Lung (tissue), 17 donors: ENCODE measurements at places on chromosomes 2 and 18. TPM values are rescaled to one million over a fixed set of nuclear protein-coding genes. Genes with fewer than 3 reads are reported as not detected.

GRCh38 chr2:160379399-160379798 is 114.2 kb downstream of the RBMS1 start:
- H3K27me3 ChIP-seq: no peaks in the 10 kb centered on the region
- peak overlapping the region; percentile 51 for H3K27ac ChIP-seq
- peaks cover 46% of the 10 kb centered on the region for H3K4me1 ChIP-seq
- DNase-seq: peak; percentile 77
- no peak overlapping the region for H3K4me3 ChIP-seq
- H3K36me3 ChIP-seq: no peaks in the 10 kb centered on the region

Gene TMEM247
- total RNA-seq: not detected

Gene DAW1
- 9.2 TPM for total RNA-seq

DNA sequence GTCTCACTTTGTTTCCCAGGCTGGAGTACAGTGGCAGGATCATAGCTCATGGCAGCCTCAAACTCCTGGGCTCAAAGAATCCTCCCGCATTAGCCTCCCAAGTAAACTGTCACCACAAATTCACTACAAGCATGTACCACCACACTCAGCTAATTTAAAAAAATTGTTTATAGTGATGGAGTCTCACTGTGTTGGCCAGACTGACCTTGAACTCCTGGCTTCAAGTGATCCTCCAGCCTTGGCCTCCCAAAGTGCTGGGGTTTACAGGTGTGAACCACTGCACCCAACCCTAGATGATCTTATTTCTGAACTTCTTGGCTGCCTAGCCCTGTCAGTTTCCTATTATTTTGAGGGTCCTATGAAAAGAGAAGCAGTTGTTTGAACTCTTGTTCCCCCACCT is 14.8 kb downstream of the DYNC2LI1 start:
- H3K36me3 ChIP-seq: peaks cover 8% of the 10 kb centered on the region
- no peaks in the 10 kb centered on the region for H3K4me1 ChIP-seq
- no peaks in the 10 kb centered on the region for H3K27me3 ChIP-seq
- H3K27ac ChIP-seq: no peak overlapping the region
- DNase-seq: no peak

DNA sequence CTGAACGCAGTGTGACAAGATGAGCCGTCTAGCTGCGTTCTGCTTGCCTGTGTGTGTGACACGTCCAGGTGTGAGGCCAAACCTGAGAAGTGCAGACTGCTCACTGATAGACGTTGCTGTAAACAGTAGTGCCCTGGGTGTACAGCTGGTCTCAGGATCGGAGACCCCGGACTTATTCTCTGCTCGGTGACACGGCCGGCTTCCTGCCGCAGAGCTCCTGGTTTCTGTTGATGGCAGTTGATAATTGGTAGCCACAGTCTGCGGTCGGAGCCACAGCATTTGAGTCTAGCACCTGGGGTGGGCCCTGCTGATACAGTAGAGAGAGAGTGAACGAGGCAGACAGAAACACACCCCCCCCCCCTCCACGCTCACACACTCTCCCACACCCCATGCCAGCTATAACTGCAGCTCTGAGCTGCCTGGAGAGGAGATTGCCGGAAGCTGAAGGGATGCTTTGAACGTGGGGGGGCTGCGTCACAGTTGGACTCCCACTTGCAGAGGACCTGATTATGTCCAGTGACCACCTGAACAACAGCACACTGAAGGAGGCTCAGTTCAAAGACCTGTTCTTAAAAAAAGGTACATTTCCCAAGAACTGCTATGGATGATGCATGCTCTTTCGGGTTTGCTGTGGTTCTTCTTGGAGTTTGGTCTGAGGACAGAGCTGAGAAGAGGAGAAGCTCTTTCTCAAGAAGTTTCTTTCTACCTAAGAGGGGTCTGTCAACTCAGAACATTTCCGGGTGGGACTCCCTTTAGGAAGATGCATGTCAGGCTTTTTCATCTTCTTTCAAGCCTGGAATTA is 114.0 kb downstream of the FAM210A start:
- H3K4me3 ChIP-seq: no peak overlapping the region
- peak overlapping the region; percentile 68 for H3K27ac ChIP-seq
- peaks cover 19% of the 10 kb centered on the region for H3K4me1 ChIP-seq
- H3K36me3 ChIP-seq: no peaks in the 10 kb centered on the region
- DNase-seq: no peak
- H3K27me3 ChIP-seq: no peaks in the 10 kb centered on the region

Gene MROH2A
- total RNA-seq: not detected

Gene NOSTRIN
- total RNA-seq: 57.5 TPM

DNA sequence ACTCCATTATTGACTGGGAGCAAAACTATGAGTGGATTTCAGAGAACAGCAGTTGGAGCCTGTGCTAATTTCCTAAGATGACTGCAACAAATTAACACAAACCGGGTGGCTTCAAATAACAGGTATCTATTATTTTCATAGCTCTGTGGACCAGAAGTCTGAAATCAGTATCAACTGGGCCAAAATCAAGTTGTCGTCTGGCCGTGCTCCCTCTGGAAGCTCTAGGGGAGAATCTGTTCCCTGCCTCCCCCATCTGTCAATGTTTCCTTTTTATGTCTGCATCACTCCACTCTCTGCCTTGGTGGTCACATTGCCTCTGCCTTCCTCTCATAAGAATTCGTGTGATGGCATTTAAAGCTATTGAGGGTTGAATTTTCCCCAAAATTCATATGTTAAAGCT is 269.8 kb downstream of the TMX3 start:
- no peaks in the 10 kb centered on the region for H3K36me3 ChIP-seq
- no peak for DNase-seq
- no peak overlapping the region for H3K4me3 ChIP-seq
- H3K27me3 ChIP-seq: no peaks in the 10 kb centered on the region

Gene SDC1
- 234 TPM for total RNA-seq

Gene SERPINB11
- total RNA-seq: not detected

DNA sequence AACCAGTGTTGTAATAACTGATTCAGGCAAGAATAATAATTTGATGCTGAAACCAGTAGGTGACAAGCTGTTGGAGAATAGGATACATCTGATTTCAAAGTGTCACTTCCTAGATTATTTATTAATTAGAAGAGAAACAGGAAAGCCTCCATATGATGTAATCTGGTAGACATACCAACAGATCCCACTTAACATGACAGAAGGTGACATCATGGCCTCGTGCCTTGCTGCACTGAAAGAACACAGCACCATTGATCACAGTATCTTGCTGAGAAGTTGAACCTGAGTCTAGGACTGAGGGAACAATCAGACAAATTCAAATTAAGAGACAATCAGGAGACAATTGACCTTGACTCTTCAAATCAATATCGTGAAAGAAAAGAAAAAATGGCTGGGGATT is 131.6 kb upstream of the DLGAP1 start:
- H3K27ac ChIP-seq: no peak overlapping the region
- DNase-seq: no peak
- no peak overlapping the region for H3K4me3 ChIP-seq
- H3K36me3 ChIP-seq: no peaks in the 10 kb centered on the region

GRCh38 chr2:70994009-70994698 is 519 bp downstream of the TEX261 start:
- peak overlapping the region; percentile 99 for H3K4me3 ChIP-seq
- DNase-seq: no peak
- peaks cover 5% of the 10 kb centered on the region for H3K36me3 ChIP-seq
- H3K4me1 ChIP-seq: peaks cover 12% of the 10 kb centered on the region
- peak overlapping the region; percentile 82 for H3K27ac ChIP-seq
- no peaks in the 10 kb centered on the region for H3K27me3 ChIP-seq

DNA sequence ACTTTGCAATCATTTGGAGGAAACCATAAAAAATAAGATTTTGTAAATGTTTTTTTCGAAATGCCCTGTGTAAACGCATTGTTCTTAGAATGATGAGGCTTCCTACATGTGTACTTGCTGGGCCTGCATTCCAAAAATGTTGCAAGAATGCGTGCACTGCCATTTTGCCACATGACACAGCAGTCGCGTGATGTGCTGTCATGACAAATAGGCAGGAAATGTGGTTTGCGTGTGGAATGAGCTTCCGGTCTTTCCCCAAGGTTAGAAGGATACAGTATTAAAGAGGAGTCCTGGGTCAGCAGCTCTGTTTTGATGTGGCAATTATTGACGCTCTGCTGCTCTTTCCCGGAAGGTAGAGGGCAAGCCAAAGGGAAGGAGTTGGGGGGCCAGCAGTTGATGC is 18.1 kb upstream of the SERPINB2 start:
- H3K4me1 ChIP-seq: no peaks in the 10 kb centered on the region
- no peaks in the 10 kb centered on the region for H3K36me3 ChIP-seq
- H3K27me3 ChIP-seq: no peaks in the 10 kb centered on the region
- no peak for DNase-seq
- H3K27ac ChIP-seq: peak overlapping the region; percentile 40

GRCh38 chr18:53486296-53486695 is 738.2 kb downstream of the MBD2 start:
- no peak for DNase-seq
- no peaks in the 10 kb centered on the region for H3K4me1 ChIP-seq
- H3K36me3 ChIP-seq: no peaks in the 10 kb centered on the region
- H3K4me3 ChIP-seq: no peak overlapping the region

GRCh38 chr18:63316612-63317555 is 2.7 kb downstream of the BCL2 start:
- H3K4me3 ChIP-seq: no peak overlapping the region
- H3K36me3 ChIP-seq: no peaks in the 10 kb centered on the region
- no peak overlapping the region for H3K27ac ChIP-seq
- DNase-seq: no peak

DNA sequence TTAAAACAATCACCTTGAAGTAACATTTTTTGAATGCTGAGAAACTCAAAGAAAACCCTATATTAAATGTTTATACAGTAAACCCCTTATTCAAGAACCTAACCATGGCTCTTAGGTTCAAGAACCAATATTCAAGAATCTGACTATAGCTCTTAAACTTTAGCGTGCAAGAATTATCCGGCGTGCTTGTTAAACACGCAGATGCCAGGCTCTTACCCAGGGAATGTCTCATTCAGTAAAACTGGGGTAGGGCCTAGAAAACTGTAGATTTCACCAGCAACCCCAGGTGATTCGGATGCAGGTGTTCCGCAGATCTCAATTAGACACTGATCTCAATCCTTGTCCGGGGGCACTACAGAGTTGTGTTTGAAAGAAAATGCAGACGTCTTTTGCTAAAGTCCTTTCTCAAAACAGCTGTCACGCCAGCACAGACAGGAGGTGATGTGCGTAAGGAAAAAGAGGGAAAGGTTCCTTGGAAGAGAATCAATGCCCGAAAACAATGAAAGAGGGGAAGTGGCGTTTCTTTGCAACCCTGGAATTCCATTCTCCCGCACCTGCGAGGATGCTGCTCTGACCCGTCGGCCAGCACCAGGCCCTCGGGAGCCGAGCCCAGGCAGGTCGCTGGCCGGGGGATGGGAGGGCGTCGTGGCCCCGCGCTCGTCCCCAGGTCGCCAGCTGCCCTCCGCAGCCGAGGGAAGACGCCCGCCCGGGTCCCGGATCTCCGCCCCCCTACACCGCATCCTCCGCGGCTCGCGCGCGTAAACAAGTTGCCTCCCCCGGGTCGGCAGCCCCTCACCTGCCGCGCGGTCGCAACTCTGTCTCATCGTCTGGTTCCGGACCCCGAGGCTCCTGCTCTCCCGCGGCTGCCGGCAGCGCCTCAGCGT is 851 bp downstream of the EIF2AK3 start:
- DNase-seq: peak; percentile 39
- H3K4me1 ChIP-seq: peaks cover 14% of the 10 kb centered on the region
- no peaks in the 10 kb centered on the region for H3K27me3 ChIP-seq
- peak overlapping the region; percentile 98 for H3K27ac ChIP-seq
- H3K36me3 ChIP-seq: no peaks in the 10 kb centered on the region

- H3K4me3 ChIP-seq: no peak overlapping the region
- no peaks in the 10 kb centered on the region for H3K27me3 ChIP-seq
- peaks cover 5% of the 10 kb centered on the region for H3K36me3 ChIP-seq
- DNase-seq: peak; percentile 65
Measured at GRCh38 chr2:200616656-200617055, 30.8 kb downstream of the AOX1 start.

DNA sequence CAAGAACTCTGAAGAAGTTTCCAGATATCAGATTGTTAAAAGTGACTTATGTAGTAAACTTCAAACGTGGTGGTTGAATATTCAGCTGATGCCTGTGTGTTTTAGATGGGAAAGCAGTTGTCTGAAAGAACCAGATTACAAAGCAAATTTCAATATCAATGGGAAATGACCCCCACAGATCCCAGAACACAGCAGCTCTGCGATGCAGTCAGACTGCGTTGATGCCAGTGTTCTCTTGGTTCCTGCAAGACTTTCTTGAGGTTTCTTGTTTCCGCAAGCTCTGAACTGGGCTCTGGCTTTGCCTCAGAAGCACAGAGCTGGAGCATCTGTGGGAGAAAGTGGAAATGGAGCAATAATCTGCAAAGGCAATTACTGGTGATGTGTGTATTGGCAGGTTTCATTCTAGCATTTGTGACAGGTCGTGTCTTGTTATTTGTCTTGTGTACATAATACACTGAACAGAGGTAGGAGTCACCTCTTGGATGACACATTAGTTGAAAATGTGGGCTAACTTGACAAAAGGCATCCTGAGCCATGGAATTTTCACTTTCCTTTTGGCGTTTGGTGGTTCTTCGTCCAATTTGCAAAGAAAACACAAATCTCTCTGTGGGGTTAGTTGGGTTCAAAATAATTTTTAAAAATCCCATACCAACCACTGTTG is 10.8 kb upstream of the LYPD6B start:
- H3K4me1 ChIP-seq: no peaks in the 10 kb centered on the region
- H3K27ac ChIP-seq: no peak overlapping the region
- H3K4me3 ChIP-seq: no peak overlapping the region
- no peaks in the 10 kb centered on the region for H3K27me3 ChIP-seq

GRCh38 chr18:59719544-59720181 is 22.4 kb upstream of the CCBE1 start:
- H3K4me1 ChIP-seq: peaks cover 4% of the 10 kb centered on the region
- no peaks in the 10 kb centered on the region for H3K36me3 ChIP-seq
- no peaks in the 10 kb centered on the region for H3K27me3 ChIP-seq
- H3K27ac ChIP-seq: no peak overlapping the region
- no peak overlapping the region for H3K4me3 ChIP-seq

Gene CYP1B1
- total RNA-seq: 9.8 TPM
